ENCODE measurements at places on chromosomes 4 and X. TPM values are rescaled to one million over a fixed set of nuclear protein-coding genes. Genes with fewer than 3 reads are reported as not detected.
A peak's percentile ranks its signal among the peaks of the same experiment; 100 is the strongest.

DNA sequence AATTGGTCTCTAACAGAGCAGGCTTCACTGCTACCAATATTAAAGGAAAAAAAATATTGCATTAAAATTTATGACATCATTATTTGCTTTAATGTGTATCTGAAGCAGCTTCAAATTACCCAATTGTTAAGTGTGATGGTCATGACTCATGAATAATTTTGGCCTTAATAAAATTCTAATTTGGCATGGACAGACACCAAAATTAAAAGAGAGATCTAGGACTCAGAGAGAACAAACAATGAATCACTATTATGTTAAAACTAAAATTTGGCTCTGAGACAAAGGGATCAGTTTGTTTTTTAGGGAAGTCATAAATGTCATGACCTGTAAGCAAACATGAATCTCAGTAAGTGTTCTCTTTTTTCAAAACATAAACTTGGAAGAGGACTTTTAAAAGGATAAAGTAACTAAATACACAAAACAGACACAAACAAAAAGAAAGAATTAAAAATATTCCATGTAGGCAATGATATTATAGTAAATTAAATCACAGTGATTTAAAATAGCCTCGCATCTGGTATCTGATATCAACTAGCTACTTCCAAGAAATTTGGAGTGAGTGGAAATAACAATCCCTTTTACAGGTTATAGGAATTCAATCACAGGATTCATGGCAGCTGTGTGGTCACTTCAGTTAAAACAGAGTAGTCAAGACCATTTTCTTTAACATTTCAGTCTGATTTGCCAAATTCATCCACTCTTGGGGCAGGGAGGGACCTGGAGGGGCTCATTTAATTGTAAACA lies 11.6 kb downstream of the VEGFC start:
- no peak for DNase-seq

- no peak for DNase-seq
These were observed 14.7 kb upstream of the C1QTNF7 start for GRCh38 chr4:15413010-15413622.

DNA sequence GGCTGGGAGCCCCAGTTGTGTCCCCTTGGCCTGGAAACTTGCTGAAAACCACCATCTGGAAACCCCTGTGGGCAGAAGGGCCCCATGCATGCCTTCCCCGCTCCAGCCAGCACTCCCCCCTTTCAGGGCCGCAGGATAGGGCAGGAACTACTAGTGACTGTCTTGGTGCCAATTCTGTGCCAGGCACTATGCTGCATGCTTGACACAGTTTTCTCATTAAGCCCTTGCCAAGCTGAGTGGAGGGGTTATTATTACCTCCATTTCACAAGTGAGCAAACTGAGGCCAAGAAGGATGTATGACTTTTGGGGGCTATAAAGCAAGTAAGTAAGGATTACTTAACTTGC lies 73.6 kb upstream of the PJA1 start:
- no peak for DNase-seq

- no peak for DNase-seq
These were observed 323.5 kb downstream of the PTTG2 start for GRCh38 chr4:38283724-38284123.

DNA sequence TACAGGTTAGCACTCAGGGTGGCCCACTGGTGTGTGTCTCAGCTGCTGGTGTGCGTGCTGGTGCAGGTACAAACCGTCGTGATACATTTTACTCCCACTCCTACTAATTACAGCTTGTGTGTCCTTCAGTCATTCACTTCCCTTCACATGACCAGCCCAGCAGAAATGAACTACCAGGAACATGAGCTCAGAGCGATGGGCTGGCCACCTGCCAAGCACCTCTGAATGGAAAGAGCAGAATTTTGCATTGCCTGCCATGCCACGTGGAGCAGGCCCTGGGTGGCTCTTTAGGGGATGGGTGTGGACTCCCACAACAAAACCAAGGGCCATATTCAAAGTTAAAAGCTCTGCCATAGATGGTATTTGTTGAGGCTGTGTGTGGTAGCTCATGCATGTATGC lies 58.9 kb upstream of the PGM2 start:
- DNase-seq: peak; percentile 86

DNA sequence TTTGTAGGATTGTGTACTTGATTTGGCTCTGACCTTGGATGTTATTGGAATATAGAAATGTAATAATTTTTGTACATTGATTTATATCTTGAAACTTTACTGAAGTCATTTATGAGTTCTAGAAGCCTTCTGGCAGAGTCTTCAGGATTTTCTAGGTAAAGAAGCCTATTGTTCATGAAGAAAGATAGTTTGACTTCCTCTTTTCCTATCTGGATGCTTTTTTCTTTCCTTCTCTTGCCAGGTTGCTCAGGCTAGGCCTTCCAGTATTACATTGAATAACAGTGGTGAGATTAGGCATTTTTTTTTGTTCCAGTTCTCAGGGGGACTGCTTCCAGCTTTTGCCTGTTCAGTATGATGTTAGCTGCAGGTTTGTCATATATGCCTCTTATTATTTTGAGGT lies 191.1 kb downstream of the NAA11 start:
- DNase-seq: no peak

- no peak for DNase-seq
These were observed 32.7 kb downstream of the MFAP3L start for GRCh38 chr4:169993531-169993930.

DNA sequence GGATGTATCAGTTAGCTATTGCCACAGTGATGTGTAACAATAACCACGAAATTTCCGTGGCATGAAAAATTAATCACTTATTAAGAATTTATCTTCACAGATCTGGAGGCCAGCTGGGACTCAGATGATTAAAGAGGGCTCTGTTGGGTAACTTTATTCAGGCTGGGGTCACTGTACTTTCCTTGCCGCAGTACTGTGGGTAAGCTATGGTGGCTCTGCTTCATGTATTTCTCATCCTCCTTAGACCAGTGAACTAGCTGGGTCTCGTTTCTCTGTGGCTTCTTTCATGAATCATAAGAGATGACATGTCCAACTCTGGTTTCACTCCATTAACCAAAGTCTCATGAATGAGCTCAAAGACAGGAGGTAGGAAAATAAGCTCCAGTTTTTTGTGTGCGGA lies 13.5 kb downstream of the TEX13B start:
- no peak for DNase-seq

Gene IL3RA
- 2.6 TPM for total RNA-seq

Gene FRAS1
- total RNA-seq: 7.9 TPM

Gene PRKG2
- 20.4 TPM for total RNA-seq

Gene RTL9
- total RNA-seq: 0.64 TPM

Gene CFAP47
- not detected for total RNA-seq

Gene TMEM154
- total RNA-seq: 2.4 TPM

Gene TMLHE
- 31.1 TPM for total RNA-seq
